Activated CD4-positive, alpha-beta T cell treated with anti-CD3 and anti-CD28 coated beads for 24 hours (primary cell): ENCODE measurements at places on chromosomes 4 and X.

DNA sequence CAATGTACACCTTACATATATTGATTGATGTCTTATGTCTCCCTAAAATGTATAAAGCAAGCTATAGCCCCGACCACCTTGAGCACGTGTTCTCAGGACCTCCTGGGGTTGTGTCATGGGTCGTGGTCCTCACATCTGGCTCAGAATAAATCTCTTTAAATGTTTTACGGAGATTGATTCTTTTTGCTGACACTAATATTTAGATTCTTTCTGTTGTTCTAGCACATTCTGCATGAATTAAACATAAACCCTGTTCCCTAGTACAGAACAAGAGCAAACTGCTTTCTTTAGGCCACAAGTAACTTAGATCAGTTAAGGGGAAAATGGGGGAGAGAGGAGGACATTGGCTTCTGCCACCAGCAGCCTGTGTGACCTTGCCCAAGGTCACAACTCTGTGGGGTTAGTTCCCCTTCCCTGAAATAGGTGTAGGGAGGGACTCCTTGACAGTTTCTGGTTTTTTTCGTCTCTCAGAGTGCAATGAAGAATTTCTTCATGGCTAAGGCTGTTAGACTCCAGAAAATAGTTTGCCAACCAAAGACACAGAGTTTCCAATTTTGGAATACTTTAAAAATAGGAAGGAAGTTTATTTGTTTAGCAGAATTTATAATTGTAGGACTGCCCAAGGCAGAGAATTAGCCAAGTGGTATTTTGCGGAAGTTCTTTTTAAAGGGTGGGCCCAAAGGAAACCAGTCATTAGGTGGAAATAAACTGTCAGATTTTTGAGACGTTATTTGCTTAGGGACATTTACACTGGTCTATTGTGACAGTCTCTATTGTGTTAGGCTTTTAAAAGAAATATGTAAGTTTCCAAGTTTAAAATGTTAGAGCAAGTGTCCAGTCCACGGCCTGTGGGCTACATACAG lies 29.4 kb downstream of the PTTG2 start:
- no peak for DNase-seq

- DNase-seq: no peak
These were observed 112.1 kb downstream of the CDKL5 start for GRCh38 chrX:18537524-18537923.

GRCh38 chrX:13257223-13258051 lies 62.4 kb downstream of the ATXN3L start:
- DNase-seq: no peak

DNA sequence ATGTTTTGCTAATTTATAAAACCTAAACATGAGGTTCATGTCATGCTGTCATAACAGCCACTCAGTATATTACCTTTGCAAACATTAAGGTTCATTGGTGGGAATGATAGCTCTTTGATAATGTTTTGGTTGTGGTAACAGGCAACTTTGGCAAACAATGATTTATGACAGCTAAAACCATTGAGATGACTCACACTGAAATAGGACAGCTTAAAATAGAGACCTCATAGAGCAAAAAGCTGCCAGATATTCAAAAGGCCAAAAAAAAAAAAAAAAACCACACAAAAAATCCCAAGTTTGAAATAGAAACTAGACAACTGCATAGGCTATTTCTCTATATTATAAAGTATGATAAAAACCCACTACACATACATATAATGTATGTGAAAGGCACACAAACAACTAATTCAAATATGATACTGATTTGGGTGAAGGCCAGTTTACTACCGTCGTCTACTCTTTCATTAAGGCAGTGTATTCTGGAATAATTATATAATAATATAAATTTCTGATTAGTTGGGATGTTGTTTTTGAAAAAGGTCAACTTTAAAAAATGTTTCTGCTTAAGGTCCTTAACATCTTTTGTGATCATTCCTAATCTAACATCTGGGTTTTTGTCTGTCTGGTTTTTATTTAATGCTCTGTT lies 646.0 kb upstream of the PITX2 start:
- DNase-seq: no peak

- no peak for DNase-seq
These were observed 88.2 kb upstream of the TFDP3 start for GRCh38 chrX:133306316-133306715.

GRCh38 chr4:137474711-137475301 lies 57.5 kb downstream of the PCDH18 start:
- DNase-seq: no peak

- DNase-seq: no peak
These were observed 97.6 kb downstream of the RAB28 start for GRCh38 chr4:13386405-13387107.

GRCh38 chr4:173801876-173802661 lies 272.0 kb upstream of the HAND2 start:
- no peak for DNase-seq

- DNase-seq: peak; percentile 61
These were observed 83.1 kb downstream of the RELL1 start for GRCh38 chr4:37603070-37603468.

DNA sequence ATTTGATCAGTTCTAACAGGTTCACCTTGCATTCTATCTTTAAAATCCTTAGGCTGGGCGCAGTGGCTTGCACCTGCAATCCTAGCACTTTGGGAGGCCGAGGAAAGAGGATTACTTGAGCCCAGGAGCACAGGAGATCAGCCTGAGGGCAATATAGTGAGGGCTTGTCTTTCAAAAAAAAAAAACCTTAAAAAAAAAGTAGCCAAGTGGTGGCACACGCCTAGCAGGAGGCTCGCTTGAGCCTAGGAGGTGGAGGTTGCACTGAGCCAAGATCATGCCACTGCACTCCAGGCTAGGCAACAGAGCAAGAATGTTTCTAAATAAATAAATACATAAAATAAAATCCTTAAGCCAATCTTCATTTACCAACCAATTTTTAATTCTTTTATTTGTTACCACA lies 75.6 kb downstream of the PRSS12 start:
- DNase-seq: no peak

DNA sequence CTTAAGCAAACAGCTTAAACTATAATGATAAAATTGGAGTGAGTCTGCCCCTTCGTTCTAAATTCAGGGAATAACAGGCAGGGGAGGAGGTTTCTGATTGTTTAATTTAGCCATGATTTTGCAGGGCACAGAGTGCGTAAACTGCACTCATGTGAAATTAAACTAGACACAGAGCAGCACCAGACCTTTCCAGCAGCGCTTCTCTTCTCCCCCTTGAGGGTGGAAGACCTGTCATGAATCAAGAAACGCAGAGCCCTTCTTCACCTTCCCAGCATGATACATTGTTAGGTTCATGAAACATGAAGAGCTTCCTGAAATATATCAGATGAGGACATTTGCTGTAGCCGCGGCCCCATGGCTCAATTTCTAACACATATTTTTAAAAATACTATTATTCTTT lies 63.1 kb downstream of the FAM114A1 start:
- no peak for DNase-seq

GRCh38 chrX:134365904-134366303 lies 94.1 kb upstream of the HPRT1 start:
- DNase-seq: no peak

- DNase-seq: no peak
These were observed 27.2 kb upstream of the TMSB4X start for GRCh38 chrX:12947545-12948235.

GRCh38 chrX:56803850-56804681 lies 75.0 kb downstream of the NBDY start:
- DNase-seq: no peak

- no peak for DNase-seq
These were observed 456.5 kb downstream of the IL1RAPL1 start for GRCh38 chrX:29043746-29044145.

- no peak for DNase-seq
These were observed 9.6 kb upstream of the PPP3CA start for GRCh38 chr4:101356928-101357327.

- no peak for DNase-seq
These were observed 105.8 kb downstream of the FAM53A start for GRCh38 chr4:1578251-1578773.

DNA sequence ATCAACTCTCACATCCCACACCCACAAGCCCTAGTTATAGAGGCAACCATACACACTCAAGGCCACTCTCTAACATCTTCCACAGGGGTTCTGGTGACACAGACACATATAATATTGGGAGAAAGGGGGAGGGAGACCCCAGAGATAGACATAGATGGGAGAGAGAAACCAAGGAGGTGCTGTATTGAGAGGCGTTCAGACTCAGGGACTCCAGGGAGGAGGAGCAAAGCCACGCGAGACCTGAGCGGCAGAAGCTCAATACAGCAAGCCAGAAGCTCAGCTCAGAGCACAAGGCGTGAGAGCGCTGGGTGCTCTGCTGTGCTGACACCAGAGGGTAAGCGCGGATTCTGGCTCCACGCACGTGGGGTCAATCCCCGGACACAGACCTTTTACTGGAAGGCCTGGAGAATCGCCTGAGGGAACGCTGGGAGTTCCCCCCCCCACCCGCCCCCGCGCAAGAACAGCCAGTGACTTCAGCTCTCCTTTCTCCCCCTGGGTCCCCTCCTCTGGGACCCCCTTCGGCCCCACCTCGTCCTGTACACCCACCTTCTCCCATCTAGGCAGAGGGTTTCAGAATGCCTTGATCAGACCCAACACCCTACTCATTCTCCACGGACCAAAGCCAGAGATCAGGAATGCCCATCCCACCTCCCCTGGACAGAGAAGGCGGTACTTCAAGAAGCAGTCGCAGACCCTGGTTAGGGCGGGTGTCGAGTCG lies 8.7 kb downstream of the MSX1 start:
- no peak for DNase-seq

GRCh38 chrX:140526171-140526570 lies 21.3 kb upstream of the SOX3 start:
- no peak for DNase-seq

DNA sequence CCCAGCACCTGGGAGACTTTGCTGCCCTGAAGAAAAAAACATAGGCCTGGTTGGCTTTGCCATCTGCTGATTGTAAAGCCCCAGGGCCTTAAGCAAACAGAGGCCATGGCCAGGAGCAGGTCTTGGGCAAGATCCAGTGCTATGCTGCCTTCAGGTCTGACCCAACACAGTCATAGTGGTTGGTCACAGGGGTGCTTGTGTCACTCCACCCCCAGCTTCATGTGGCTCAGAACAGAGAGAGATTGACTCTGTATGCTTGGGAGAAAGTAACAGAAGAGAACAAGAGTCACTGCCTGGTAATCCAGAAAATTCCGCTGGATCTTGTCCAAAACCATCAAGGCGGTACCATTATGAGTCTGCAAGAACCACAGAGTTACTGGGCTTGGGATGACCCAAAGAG lies 24.4 kb upstream of the SMARCA5 start:
- DNase-seq: no peak

GRCh38 chrX:23380581-23380980 lies 45.9 kb downstream of the PTCHD1 start:
- DNase-seq: no peak

GRCh38 chrX:136867518-136867917 lies 13.0 kb downstream of the RBMX start:
- DNase-seq: no peak

DNA sequence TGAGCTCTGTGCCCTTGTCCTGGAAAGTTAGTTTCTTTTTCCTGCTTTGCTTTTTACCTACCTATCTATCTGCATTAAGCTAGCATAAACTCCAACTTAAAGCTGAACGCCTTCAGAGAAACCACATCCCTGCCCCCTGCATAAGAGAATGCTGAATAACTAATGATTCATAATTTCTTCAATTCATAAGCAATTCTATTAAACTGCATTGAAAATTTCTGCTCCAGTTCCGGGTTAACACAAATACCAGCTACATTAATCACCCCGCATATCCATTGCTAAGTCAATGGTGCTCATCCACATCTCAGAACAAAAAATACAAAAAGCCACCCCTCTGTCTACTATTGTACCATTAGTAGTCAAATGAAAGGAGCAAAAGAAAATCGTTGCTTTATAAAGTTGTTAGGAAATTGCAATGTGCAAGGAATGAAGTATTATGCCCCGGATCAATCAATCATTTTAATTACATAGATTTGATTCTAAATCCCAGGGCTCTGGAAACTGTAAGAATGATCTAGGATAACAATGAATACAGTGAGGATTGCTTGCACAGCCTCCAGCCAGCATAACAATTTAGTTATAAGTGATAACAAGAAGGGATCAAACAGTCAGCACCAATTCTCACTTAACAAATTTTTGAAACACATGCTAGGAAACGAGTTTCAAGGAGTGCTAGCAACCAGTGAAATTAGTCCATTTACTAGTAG lies 106.8 kb downstream of the ELOVL6 start:
- DNase-seq: no peak

DNA sequence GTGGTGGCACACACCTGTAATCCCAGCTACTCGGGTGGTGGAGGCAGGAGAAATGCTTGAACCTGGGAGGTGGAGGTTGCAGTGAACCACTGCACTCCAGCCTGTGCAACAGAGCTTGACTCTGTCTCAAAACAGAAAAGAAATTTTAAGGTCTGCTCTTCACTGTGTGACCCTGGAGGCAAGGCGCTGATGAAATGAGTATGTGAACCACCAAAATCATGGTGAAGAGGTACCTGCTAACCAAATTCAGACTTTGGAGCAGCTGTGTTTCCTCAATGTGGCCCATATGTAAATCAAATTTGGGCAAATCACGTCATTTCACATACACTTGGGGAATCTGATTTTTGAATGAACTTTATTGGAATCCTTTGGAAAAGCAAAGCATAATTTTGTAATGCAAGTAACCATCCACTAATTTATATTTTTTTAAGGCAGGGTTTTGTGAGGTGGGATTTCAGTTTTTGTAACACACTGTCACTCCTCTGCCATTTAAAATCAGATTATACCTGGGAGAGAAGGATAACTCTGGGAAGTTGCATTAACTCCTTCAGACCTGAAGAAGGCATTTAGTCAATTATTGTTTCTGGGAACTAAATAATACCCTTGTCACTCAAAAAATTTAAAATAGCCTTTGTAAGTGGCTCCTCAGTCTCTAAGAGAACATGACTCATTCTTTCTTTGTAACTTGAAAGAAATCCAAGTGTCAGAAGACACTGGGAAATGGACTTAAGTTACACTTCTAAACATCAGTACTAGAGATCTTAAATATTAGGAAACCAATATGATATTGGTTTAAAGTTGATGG lies 24.0 kb downstream of the DOCK11 start:
- DNase-seq: no peak

GRCh38 chr4:123984886-123985285 lies 588.3 kb downstream of the SPRY1 start:
- no peak for DNase-seq

DNA sequence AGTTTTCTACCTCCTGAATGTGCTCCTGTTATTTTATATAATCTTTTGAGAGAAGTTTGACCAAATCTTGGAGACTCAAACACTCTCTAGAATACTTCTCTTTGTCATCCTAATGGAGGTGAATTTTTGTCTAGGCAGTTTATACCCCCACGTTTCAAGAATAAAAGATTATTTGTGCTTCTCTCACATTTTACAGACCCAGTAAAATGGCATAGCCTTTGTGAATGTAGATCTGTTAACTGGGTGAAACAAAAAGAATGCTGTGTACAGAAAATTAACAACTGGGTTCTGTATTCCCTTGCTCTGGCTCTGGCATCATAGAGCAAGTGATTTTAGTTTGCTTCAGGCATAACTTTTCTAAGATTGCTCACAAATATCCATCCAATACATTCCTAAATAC lies 26.1 kb downstream of the GASK1B start:
- no peak for DNase-seq

- DNase-seq: no peak
These were observed 67.6 kb upstream of the GPR101 start for GRCh38 chrX:137101273-137101990.
